ENCODE measurements at places on chromosomes 1 and 21. TPM values are rescaled to one million over a fixed set of nuclear protein-coding genes. Genes with fewer than 3 reads are reported as not detected.
A peak's percentile ranks its signal among the peaks of the same experiment; 100 is the strongest.

- no peak for DNase-seq
Measured at GRCh38 chr1:23384312-23385058, 14.8 kb upstream of the ZNF436 start.

DNA sequence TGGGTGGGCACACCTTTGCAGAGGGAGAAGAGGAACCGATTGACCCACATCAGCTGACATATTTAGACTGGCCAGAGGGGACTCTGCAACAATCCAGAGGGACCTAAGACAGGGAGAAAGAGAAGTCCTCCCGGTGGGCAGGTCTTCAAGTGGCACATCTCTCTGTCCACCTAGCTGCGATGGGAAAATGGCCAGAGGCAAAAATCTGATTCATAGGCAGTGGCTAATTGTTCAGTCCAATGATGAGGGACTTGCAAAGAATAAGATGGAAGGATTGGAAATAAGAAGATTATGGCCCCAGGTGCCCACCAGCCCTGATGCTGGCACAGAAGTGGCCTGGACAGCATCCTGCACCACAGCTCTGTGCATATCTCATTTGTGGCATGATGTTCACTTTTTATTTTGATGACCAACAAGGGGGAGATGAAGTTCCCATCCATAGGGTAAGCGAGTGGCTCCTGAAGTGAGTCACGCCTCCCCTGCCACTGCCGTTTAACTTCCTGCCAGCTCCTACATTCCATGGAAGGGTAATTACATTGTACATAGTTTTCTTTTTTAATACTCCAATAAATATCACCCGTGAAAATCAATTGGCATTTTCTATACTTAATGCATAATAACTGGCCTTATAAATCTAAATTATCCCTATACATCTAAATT is 659.6 kb downstream of the MATN1 start:
- DNase-seq, result no peak

GRCh38 chr1:175023043-175023921 is at the start of gene MRPS14:
MRPS14 (minus strand) TSS chr1:175023425; CDS start chr1:175023408, 17 bp downstream.
- DNase-seq, result peak; percentile 99

GSTM4 gene
- total RNA-seq, result 11.4 TPM

- DNase-seq, result no peak
Measured at GRCh38 chr21:32741336-32741735, 13.5 kb upstream of the SYNJ1 start.

Measured in tongue (tissue), 3 donors.